Fibroblast of skin of left biceps (primary cell): ENCODE measurements at places on chromosomes 1 and 21.

DNA sequence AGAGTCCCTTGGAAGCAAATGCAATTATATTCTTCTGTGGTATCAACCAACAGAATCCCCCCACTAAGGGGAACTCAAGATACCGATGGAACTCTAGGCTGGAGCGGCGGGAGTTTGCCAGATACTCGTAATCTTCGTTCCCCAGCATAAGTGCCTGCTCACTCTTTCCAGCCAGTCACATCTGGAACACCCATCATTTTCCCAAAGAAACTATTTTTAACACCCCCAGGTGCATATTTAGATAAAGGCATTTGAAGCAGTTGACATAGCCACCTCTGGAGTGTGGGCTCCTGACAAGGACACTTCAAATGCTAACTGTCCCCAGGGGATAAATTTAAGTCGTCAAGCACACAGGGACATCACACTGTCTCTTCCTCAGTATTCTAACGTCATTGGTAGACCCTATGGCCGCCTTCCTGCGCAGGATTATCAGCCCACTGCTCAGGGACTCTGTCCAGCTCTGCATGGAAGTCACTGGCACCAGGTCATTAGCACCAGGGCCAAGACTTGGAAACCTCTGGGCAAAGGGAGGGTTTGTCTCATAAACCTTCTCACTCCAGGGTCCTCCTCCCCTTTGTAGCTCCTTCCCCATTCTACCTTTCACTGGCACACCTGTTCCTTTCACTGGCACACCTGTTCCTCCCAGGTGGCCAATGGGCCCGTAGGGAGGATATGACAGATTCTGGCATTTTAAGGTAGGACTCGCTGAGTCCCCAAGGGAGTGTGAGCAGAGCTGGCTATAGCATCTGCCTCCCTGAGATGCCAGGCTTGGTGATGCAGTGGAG is 48.8 kb downstream of the H3-3A start:
- DNase-seq = no peak

GRCh38 chr1:153842006-153842471 is 66.8 kb downstream of the SLC27A3 start:
- DNase-seq = no peak

DNA sequence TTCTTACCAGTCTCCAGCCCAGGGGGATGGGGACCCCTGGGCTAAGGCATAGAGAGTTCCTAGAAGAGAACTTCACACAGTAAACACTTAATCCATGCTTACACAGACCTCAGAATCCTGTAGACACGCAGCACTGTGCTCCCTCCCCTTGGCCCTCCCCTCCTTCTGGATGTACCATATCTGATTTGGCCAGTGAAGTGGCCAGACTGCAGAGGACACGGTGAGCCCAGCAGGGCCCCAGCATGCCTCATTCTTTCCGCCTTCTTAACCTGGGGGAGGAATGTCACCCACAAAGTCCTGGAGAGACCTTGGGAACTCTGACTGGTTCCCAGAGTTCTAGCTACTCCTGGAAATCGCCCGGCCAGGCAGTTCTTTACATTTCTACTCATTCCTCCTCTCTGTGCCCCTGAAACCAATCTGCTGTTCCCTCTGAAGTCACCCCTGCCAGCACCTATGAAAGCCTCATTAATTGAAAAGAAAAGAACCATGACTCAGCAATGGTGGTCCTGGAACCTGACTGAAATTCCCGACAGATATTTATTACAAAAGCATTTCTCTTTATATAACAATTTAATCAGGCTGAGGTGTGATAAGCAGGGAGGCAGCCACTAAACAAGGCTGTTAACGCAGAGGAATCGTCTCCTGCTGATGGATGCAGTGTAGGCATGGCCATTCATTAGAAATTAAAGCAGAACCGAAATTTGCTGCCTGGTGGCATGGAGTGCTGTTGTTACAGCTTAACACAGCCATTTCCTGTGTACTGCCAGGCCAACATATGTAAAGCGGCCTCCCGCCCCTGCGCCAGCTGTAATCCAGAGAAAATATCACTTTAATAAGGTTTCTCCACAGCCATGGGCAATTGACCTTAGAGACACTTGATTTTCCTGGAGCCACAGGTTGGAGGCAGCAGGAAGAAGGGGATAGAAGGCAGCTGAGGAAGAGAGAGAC is 74.6 kb upstream of the KCND3 start:
- no peak for DNase-seq

- DNase-seq = no peak
Measured at GRCh38 chr1:32611859-32612188, 38.5 kb downstream of the ZBTB8OS start.

DNA sequence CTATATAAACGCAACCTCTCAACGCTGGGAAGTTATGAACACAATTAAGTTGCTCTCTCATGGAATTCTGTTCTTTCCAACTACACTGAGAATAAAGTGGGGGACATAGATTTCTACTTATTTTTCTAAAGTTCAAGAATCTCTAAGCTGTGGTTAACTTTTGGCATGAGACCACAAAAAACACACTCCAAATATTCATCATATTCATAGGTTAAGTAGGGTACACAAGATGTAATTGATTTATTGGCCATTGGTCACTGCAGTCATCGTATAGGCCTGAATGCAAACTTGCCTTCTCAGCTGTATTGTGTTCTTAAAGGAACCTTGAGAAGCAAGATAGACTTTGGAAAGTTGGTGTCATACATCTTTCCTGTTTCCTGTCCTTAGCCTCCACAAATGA is 40.3 kb downstream of the PRRX1 start:
- peak; percentile 64 for DNase-seq

DNA sequence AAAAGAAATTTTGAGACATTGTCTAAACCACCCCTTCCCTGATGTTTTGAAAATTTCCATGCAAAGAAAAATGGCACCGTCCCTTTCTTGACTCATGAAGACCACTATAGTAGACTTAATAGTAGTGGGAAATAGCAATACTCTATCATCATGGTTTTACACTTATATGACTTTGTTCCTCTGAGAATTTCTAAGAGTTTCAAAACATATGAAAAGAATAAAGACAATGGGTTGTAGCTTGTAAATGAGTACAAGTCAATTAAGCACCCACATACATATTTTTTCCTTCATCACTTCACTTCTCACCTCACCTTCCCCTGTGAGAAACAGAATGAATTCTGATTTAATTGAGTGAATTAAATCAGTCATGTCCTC is 151.7 kb downstream of the LYPLAL1 start:
- no peak for DNase-seq

DNA sequence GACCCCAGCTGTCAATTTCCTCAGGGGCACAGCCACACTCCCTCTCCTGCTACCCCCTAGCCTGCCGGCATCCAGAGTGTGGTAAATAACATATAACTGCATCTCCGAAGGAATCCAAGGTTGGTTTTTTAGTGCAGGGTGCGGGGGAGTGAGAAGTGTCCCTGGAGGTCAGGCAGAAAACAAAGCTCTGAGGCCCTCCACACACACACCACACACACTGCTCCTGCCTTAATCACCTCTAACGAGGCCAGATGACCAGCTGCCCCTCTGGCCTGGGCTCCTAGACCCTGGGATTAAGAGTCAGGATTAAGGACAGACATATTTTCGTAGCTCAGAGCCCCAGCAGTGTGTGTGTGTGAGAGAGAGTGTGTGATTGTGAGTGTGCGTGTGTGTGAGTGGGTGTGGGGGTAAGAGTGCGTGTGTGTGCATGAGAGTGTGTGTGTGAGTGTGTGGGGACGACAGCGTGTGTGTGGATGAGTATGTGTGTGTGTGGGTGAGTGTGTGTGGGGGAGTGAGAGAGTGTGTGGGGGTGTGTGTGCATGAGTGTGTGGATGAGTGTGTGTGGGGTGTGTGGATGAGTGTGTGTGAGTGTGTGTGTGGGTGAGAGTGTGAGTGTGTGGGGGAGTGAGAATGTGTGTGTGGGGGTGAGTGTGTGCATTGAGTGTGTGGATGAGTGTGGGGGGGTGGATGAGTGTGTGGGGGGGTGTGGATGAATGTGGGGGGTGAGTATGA is 14.6 kb downstream of the SDC3 start:
- no peak for DNase-seq

DNA sequence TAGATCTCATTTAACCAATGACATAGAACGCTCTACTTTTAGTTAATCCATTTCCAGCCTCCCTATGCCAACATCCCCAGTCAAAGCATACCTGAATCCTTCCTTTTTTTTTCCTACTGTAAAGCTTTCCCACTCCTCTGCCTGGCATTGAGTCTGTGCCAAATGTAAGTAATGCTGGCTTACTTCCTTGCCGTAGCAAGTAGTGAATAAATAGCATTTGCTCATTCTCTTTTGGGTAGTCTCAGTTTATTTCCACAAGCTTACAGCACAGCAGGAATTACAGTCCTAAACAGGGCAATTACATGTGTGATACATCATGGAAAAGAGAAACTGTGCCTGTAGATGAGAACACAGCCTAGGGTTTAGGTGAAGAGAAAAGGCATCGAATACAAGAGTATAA is 352.6 kb upstream of the NEGR1 start:
- DNase-seq = no peak
